ENCODE measurements at places on chromosomes 1 and 21.

DNA sequence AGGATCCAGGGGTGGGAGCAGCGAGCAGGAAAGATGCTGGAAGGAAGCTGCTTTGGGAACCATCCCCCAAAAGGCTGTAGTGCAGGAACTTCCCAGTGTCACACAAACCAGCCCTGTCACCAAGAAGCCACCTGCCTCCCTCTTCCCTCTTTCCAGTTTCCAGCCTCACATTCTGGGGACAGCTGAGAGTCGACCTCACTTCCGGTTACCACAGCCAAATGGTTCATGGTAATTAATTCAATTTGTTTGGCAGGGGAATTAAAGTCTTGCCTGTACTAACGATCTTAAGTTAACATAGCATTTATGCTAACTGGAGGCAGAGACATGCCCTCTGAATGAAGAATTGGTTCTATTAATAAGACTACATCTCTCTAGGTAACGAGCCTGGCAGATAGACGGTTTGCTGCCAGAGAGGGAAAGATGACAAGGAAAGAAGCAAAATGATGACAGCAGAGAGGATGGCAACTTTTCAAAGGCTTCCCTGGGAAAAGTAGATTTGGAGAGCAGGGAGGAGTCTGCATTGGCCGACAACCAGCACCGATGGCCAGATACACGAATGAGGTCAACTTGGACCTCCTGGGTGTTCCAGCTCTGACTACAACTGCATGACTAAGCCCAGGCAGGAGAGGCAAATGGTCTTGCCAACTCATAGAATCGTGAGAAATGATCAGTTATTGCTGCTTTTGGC, 64.1 kb downstream of the TMCO4 start:
- DNase-seq: no peak

DNA sequence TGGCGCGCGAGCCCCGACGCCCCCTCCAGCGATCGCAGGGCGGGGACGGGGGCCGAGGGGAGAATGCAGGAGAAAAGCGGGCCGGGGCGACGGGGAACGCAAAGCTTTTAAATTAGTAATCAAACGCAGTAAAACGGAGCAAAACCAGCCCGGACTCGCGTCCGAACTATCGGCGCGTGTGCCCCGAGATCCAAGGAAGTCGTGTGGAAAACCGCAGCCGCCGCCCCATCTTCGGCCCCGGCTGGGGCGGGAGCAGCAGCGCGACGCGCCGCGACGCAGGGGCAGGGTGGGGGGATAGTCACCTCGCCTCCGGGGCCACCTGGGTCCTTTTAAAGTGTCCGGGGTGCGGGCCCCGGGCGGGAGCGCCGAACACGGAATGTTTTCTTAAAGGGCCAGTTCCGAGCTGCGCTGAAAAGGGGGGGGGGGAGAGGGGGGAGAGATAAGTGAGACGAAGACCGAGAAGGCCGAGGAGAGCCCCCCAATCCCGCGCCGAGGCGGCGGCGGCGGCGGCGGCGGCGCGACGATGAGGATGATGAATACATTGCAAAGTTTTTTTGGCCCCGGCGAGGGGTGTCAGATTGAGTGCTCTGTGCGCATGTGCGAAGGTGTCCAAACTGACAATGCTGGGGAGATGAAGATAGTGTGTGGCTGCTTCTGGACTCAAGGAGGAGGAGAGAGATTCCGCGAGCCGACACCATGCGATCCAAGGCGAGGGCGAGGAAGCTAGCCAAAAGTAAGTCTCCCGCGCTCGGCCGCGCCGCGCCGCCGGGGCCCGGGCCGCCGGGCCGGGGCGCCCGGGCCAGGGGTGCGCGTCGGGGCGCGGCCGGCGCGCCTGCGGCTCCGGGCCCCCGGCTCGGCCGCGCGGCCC, at the start of gene PRDM16:
Gene PRDM16 (plus strand): TSS at position 640 of the 868 bp plus-strand sequence. CDS start 57 bp downstream, at position 697.
- DNase-seq: no peak

DNA sequence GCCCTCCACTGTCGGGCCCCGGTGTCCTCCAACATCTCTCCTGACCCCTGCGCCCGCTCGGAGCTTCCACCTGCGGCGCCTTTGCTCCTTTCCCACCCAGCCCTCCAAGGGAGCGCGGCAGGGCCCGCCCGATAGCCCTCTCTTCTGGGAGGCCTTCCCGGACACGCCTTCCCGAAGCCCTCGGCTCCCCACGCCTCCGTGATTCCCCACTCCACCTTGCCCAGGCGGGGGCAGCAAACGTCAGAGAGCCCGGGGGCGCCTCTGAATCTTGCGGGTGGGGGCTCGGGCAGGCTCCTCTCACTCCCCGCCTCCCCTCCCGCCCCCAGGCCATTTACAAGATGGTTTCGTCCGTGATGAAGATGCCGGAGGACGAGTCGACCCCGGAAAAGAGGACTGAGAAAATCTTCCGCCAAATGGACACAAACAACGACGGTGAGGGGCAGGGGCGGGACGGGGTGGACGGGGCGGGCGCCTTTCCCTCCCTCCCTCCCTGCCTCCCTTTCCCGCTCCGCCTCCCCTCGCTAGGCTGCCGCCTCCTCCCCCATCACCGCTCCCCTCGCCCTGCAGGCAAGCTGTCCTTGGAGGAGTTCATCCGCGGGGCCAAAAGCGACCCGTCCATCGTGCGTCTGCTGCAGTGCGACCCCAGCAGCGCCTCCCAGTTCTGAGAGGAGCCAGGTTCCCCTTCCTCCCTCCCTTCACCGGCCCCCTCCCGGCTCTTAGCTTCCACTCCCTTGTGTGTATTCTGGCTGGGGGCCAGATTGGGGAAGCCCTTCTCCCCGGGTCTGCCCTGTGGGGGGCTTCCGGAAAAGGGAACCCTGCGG, 7.1 kb downstream of the HPCA start:
- DNase-seq: no peak

DNA sequence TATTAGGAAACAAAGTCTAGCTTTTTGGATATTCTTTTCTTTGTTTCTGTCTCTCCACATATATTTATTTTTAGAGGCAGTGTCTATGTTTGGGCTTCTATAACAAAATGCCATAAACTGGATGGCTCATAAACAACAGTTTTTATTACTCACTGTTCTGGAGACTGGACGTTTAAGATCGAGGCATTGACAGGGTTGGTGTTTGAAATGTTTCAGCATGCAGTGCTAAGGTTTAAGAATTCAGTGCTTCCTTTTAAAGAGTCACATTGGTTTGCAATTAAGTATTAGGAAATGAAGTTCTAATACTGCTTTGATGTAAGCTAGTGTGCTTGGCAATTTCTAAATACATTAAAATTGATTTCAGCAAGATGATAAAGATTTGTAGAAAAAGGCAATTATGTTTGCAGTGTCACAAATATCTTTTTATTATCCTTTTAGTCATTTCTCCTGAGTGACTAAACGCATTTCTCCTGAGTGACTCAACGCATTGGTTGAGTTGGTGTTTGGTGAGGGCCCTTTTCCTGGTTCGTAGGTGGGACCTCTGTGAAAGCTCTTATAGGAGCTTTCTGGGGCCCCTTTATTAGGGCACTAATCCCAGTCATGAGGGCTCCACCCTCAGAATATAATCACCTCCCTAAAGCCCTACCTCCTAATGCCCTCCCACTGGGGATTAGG, 317.0 kb downstream of the USP25 start:
- DNase-seq: no peak

- no peak for DNase-seq
Observed at GRCh38 chr1:106700211-106700610, 356.3 kb upstream of the PRMT6 start.

GRCh38 chr1:3135744-3136455, 66.9 kb downstream of the PRDM16 start:
- no peak for DNase-seq

Data from substantia nigra (tissue), 51 donors.